ENCODE measurements at places on chromosomes 12 and 14. TPM values are rescaled to one million over a fixed set of nuclear protein-coding genes. Genes with fewer than 3 reads are reported as not detected.

Gene RITA1
- total RNA-seq, result 24.3 TPM

Gene TSPAN9
- total RNA-seq, result 65.5 TPM

Gene SERPINA5
- total RNA-seq, result 0.29 TPM

Gene GUCY2C
- total RNA-seq, result not detected

Gene LLPH
- total RNA-seq, result 13.9 TPM

Gene FAM177A1
- total RNA-seq, result 42.9 TPM

Gene CAPS2
- 2.6 TPM for total RNA-seq

Gene PTPRQ
- not detected for total RNA-seq

Gene SPTB
- total RNA-seq, result 0.23 TPM

Gene PTCSC3
- not detected for total RNA-seq

Gene L3HYPDH
- total RNA-seq, result 74.9 TPM

Gene DIO3
- total RNA-seq, result not detected

Gene DDX51
- total RNA-seq, result 9.9 TPM

Gene CLEC1B
- not detected for total RNA-seq

Gene PITPNM2
- total RNA-seq, result 20.2 TPM

Gene POTEM
- not detected for total RNA-seq

Gene PFKM
- 53.8 TPM for total RNA-seq

Gene KCNJ8
- total RNA-seq, result 0.10 TPM

Gene LUM
- 0.73 TPM for total RNA-seq

Gene TMEM30B
- total RNA-seq, result 0.34 TPM

Gene PLA2G1B
- total RNA-seq, result not detected

Gene HDAC7
- total RNA-seq, result 95.9 TPM

Gene LRIG3
- 19.9 TPM for total RNA-seq

Measured in glomerular endothelial cell (primary cell).